ENCODE measurements at places on chromosomes 12 and 14.

DNA sequence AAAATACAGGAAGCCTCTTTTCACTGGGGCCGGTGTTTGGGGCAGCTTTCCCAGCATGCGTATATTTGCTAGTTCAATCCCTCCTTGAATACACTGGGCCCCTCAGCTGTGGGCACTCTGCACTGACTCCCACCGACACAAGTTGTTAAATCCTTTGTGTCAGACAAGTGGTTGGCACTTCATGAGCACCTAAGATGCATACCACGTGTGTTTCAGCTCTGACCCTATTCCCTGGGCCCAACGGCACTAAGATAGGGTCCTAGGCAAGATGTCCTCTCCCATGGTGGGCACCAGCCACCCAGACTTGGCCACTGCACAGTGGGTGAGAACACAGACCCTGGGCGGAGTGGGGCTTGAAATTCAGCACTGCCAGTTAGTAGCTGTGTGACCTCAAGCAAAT is 173.8 kb downstream of the BCL11B start:
- peak; percentile 52 for DNase-seq

DNA sequence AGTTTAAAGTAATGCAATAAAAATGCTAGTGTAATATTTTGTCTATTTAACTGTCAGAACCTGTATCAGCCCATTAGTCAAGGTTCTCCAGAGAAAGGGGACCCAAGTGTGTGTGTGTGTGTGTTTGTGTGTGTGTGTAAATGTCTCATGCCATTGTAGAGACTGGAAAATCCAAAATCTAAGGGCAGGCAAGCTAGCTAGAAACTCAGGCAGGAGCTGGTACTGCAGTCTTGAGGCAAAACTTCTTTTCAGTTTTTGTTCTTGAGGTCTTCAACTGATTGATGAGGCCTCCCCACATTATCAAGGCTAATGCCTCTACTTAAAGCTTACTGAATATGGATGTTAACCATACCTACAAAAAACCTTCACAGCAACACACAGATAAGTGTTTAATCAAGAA is 126.7 kb downstream of the PRKD1 start:
- DNase-seq, result no peak

DNA sequence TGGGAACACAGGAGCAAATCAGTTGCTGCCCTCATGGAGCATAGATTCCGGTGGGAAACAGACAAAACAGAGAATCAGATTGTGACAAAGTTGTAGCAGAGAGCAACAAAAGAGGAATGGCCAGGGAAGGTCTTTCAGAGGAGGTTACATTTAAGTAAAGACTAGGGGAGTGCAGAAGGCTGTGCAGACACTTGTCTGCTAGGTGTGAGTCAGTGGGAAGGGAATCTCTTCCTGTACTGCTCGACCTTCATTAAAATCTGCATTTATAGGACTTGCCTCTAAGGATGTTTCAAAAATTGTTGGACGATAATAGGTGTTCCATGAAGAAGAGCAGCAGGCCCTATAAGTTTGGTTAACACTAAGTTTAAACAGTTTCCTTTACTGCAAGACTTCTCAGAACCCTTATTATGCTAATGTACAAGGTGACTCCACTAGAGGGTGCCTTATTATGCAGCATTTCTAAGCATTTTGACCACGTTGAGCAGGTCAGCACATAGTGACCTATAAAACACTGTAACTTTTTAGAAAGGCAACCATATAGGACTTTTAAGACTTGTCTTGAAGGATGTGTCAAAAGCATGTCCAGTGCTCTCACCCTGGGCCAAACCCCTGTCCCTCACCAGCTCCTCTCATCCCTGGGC is 91.8 kb upstream of the RIC8B start:
- DNase-seq, result no peak

- DNase-seq, result no peak
These were observed 2.9 kb upstream of the EMP1 start for GRCh38 chr12:13193505-13194231.

DNA sequence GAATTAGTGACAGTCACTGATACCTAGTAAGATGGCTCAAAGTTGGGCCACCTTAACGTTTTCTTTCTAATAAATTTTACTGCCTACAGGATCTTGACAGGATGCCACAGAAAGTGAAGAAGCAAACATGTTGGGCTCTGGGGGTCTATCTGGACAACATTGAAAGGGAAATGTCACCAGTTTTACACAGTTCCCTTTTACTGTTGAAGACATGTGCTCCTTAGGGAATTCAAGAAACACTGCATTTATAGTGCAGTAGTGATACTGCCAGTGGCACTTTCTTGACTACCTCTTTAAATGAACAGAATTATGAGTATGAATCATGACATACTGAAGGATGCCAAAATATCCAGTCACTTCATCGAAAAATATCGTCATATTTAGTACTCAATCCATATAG is 269.3 kb upstream of the SYT10 start:
- DNase-seq, result no peak

DNA sequence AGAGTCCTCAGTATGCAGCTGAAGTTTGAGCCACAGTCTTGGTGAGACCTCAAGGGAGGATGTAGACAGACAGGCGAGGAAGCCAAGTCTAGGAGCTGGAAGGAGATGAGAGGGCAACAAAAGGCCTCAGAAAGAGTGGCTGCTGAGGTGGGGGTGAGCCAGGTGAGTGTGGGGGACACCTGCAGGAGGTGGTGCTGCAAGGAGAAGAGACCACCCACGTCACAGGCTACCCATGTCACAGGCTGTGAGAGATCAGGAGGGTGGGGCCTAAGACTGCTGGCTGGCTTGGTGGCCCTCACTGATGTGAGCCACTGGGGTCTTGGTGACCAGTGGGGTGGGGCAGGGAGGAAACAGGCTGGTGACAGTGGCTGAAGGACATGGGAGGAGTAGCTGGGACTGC is 97.3 kb downstream of the KIF26A start:
- no peak for DNase-seq

DNA sequence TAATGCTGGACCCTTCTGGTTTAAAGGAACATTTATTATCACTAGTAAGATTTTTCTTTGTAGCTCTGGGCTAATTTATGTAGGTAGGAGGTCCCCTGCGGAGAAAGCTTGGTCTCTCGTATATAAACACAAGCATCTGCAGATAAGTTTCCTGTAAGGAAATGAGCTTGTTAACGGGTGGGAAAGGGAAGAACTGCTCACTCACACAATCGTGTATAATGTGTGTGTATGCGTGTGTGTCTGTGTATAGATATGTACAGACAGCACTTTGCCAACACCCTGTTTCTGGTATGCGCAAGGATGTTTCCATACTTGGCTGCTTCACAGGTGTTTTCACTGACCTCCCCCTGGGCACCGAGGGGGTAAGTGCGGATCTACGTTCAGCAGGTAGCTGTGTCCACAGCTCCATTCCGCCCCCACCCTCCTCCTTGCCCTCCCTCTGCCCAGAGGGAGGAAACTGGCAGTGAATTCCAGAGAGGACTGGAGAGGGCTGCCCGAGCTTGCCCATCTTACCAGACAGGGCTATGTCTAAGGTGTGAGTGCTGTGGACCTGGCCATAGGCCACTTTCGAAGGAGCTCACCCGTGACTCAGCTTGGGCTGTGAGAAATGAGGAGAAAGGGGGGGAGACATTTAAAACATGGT is 65.2 kb downstream of the NINJ2 start:
- DNase-seq, result no peak

- DNase-seq, result no peak
These were observed 3.5 kb upstream of the NFE2 start for GRCh38 chr12:54304187-54304810.

DNA sequence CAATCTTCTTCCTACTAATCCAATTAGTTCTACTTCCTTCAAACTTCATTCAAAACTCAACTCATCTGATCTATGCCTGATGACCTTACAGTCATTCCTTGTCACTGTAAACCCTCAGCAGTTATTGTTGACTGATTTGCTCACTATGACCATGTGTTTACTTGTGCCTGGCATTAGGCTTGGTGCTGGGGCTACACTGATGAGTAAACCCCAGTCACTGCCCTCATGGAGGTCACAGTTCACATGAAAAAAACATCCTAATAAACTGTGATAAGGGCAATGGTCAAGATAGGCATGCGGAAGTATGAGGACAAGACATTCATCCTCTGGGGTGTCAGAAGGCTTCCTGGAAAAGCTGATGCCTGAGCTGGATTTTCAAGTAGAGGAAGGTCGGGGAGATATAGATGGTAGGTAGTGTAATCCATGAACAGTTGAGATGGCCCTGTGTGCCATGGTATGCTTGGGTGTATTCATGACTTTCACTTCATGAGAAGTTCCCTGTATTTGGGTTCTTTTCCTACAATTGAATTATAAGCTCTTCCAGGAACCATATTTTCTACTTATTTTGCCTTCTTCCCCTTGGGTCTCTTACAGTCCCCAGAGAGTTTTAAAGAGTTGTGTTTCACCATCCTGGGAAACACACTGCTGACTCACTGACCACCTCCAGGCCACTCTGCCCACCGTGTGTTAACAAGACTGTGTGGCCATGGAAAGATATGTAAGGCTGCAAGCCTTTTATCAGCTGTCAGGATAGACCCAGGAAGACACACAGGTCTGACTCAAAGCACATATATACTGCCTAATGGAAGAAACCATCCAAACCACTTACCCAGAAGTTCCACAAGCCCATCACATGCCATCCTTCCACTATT is 38.7 kb upstream of the DUSP6 start:
- no peak for DNase-seq

- no peak for DNase-seq
These were observed 930.5 kb upstream of the NOVA1 start for GRCh38 chr14:27528328-27528727.

DNA sequence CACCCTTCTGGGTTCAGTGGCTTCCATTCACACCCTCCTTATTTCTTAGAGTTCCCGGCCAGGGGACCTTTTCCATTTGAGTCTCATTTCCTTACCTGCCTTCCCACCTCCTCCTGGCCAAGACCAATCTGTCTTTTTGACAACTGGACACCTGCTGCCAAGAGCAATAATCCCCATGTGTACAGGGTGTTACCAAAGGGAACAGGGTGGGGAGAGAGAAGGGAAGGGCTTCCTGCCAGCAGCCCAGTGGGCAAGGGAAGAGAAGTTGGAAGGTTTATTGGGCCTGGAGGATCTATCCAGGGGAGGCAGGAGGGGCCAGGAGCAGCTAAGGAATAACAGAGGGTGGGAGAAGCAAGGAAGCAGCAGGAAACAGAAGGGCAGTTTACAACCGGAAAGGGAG is 346.2 kb downstream of the C12orf75 start:
- peak; percentile 85 for DNase-seq

DNA sequence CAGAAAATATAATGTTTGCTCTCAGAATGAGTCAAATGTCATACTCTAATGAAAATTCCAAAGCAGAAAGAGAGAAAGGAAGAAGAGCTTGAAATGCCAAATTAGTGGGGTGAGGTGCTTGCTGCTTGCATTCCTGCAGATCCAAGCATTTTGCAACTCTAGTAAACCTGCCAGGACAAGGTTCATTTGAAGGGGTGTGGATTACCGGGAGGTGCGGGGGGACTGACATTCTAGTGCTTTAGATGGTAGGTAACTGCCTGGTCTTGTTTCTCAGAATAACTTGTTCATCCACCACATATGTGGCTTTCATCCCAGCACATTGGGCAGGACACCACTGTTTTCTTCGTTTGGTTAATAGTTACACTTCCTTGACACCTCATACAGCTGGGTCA is 144.4 kb downstream of the AKAP6 start:
- no peak for DNase-seq

- no peak for DNase-seq
These were observed 193.0 kb downstream of the SYT1 start for GRCh38 chr12:79057540-79057939.

DNA sequence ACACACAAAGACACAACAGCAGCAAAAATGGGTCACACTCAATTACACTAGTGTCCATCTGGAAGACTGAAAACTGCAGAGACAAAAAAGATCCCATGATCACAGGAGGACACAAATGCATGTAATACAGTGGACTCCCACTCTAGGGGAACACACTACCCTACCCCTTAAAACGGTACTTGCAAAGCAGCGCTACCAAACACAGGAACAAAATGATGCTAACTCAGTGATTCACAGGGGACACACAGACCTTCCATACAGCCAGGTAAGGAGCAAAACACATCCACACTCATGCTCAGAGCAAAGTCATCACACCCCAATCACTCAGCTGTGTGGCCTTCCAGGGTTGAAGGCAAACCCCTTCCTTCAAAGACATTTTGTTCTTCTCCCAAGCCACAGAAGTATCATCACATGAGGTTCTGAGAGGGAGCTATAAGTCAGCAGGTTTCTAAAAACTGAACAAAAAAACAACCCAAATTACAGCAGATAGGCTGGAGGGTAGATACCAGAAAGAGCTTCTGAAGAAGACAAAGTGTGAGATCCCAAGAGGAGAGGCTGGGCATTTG is 14.8 kb downstream of the SMUG1 start:
- DNase-seq, result no peak

- DNase-seq, result no peak
These were observed 251.1 kb downstream of the MED13L start for GRCh38 chr12:116026346-116026745.

- DNase-seq, result no peak
These were observed 178.6 kb downstream of the DPF3 start for GRCh38 chr14:72715215-72715849.

- DNase-seq, result no peak
These were observed 136.1 kb upstream of the MAP1LC3B2 start for GRCh38 chr12:116423094-116423493.

- DNase-seq, result no peak
These were observed 118.3 kb downstream of the MED13L start for GRCh38 chr12:116159175-116159574.

DNA sequence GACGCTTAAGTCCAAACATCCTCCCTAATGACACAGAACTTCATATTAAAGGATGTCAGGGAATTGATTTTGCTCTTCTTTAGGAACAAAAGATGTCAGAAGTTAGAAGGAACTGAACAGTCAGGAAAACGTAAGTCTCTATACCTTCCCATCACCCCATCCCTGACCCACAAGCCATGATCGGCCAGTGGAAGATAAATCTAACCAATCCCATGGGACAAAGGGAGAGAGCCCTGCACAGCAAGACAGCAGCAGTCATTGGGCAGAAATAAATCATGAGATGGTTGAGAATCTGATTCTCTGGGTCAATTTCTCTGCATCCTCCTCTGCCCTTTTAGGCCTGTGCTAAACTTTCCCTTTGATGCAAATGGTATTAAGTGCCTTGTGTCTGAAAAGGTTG is 414.9 kb downstream of the RGS6 start:
- no peak for DNase-seq
